Stimulated activated CD8-positive, alpha-beta memory T cell treated with anti-CD3 and anti-CD28 coated beads, Interleukin-2, amount 100 ng/mL, for 48 hours (primary cell): ENCODE measurements at places on chromosomes 11 and 22.

GRCh38 chr22:20079745-20080444 is at the start of gene DGCR8:
DGCR8 (plus strand) TSS chr22:20080241; CDS start chr22:20085964, 5,723 bp downstream.
- DNase-seq, result peak; percentile 59

DNA sequence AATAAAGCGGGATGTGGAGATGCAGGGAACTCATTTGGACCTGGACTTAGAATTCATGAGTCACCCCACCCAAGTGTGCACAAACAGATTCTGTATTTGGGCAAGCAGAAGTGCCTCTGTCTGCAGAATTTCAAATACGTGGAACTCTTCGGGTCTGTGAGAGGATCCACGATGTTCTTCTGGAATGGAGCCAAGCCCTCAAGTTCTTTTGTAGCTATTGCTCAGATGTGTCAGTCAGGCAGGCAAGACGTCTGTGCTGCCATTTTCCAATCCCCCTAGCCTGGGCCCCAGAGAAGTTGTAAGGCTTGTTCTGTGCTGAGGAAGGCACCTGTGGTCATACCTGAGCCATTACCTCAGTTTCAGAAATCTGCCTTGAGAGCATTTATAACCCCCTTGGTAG is 132.8 kb upstream of the RASSF10 start:
- no peak for DNase-seq

DNA sequence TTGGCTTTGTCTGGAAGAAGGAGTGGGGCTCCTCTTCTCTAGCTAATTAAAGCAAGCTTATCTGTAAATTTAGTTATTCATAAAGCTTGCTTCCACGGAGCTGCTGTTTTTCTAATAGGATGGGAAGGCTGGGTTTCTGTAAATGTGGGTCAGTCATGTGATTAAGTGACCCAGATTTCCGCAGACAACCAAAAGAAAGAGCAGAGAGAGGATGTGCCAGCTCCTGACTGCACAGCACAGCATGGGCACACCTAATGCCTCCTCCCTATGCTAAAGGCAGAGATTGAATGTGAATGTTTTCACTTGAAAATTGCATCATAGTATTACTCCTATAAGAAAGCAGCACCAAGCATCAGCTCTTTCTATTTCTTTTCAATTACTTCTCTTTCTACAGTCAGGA is 160.2 kb downstream of the FAT3 start:
- DNase-seq, result no peak

GRCh38 chr22:43846966-43847365 is 15.3 kb downstream of the SULT4A1 start:
- no peak for DNase-seq

- no peak for DNase-seq
These were observed 1.4 kb upstream of the AMOTL1 start for GRCh38 chr11:94766713-94767206.

DNA sequence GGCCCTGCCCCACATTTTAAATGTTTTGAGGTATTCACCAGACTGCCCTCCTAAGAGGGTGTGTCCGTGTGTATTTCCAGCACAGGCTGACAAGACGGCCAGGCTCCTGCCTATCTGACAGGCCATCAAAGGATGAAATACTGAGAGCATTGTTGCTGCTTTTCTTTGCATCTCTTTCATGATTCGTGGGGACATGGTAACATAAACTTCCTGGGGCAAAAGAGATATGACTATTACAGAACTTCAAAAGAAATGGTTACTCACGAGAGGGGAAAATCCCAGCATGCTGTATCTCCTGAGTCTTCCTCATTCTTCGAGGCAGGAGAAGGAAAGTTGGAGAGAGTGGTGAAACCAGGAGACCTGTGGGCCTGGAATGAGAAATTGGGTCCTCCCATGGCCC is 10.3 kb upstream of the BIK start:
- DNase-seq, result no peak

DNA sequence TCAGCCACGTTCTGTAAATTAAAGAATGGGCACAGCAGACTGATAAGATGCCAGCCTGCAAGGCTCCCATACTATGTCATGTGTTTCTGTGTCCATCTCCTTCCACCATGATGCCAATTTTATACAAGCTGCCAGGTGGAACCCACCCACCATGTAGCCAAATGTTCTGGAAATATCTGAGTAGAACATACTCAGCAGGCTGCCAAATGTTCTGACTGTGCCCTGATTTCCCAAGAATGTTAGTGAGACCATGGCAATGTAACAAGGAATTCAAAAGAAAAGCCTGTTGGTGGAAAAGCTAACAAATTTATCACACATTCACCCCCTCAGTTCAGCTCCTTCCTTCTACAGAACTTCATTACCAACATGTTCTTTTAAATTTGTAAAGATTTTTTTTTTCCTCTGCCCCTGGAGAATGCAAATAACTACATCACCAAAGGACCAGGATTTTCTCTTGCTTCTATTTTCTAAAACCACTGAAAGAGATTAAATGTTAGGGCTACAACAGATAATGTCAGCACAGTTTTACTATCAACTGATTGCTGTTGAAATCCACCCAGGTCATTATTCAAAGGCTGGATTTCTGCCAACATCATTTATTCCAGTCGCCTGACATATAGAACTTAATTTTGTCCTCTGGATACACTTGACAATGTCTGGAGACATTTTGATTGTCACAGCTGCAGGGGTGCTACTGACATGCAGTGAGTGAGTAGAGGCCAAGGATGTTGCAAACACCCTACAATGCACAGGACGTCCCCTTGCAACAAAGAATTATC is 3.1 kb downstream of the DMC1 start:
- DNase-seq, result no peak

GRCh38 chr11:45211732-45212131 is 65.3 kb downstream of the PRDM11 start:
- DNase-seq, result no peak
